ENCODE measurements at places on chromosomes 2 and 18.

GRCh38 chr2:230715201-230715600 lies 2.6 kb downstream of the CAB39 start:
- no peak for DNase-seq

- DNase-seq = no peak
Observed at GRCh38 chr2:202122163-202122540, 49.1 kb downstream of the KIAA2012 start.

GRCh38 chr18:59033359-59033758 lies 106.3 kb upstream of the SEC11C start:
- DNase-seq = no peak

GRCh38 chr2:1026141-1026540 lies 75.5 kb downstream of the SNTG2 start:
- no peak for DNase-seq

GRCh38 chr2:23502096-23502495 lies 117.1 kb downstream of the KLHL29 start:
- no peak for DNase-seq

GRCh38 chr2:212595036-212595654 lies 56.5 kb upstream of the ERBB4 start:
- no peak for DNase-seq

DNA sequence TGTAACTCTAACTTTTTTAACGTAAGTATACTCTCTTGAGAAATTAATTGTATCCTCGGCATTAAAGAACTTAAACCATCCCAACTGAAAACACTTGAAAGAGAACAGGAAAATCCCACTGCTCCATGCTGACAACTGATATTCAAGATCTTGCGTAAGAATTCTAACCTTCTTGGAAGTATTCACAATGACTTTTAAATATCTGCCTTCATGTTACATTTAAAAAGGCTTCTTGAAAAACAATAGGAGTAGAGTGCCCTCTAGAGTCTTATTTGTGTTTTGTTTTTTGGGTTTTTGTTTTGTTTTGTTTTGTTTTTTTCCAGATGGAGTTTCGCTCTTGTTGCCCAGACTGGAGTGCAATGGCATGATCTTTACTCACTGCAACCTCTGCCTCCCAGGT lies 65.4 kb upstream of the DNAJC10 start:
- no peak for DNase-seq

- no peak for DNase-seq
Observed at GRCh38 chr18:37741032-37741623, 175.5 kb upstream of the CELF4 start.

All from stimulated activated CD4-positive, alpha-beta T cell treated with anti-CD3 and anti-CD28 coated beads, Interleukin-15, amount 100 ng/mL, for 24 hours (primary cell).